Left kidney (tissue), 8 donors: ENCODE measurements at places on chromosomes 3 and 15. TPM values are rescaled to one million over a fixed set of nuclear protein-coding genes. Genes with fewer than 3 reads are reported as not detected.

Gene ACKR4
- 1.6 TPM for polyA plus RNA-seq

DNA sequence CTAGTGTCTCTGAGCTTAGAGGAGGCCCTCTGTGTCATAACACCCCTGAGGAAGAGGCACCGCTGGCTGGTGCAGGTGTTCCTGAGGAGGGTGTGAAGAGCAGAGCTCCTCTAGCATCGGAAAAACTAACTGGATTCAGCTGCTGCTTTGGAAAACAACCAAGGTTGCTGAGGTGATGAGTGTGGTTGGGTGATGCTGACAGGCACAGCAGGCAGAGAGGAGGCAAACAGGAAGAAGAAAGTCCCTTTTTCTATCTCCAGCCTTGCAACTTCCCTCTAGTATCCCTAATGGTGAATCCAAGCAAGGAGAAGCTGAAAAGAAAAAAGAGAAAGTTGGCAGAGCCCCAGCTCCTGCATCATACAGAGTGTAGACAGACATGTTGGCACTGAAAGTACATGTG lies 3.8 kb upstream of the OR4F15 start:
- no peak for DNase-seq

DNA sequence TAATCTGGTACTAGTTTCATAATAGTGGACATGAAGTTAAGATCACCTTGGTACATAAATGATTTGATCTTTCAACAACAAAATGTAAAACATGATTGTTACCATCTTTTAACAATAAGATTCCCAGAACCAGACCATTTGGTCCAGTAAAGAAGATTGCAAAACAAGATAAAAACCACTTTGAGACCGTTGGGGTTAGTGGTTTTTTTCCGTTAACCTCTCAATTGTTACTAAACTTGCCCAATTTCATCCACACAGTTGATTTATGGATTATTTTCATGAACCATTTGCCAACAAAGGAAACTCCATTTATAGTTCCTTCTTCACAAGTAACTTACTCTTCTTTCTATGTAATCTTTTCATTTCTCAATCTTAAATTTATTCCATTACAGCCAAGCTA lies 53.8 kb downstream of the ATP8B4 start:
- DNase-seq: no peak

DNA sequence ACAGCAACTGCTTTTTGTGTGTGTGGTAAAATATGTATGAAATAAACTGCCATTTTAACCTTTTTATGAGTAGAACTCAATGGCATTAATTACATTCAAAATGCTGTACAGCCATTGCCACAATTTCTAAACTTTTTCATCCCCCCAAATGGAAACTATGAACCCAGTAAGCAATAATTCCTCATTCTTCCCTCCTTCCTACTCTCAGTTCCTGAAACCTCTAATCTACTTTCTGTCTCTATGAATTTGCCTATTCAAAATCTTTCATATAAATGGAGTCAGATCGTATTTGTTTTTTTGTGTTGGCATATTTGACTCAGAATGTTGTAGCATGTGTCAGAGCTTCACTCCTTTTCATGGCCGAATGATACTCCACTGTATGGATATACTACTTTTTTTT lies 5.3 kb upstream of the BLM start:
- no peak for DNase-seq
